NCI-H2171 (cell line): ENCODE measurements at places on chromosomes 13 and 19.
A peak's percentile ranks its signal among the peaks of the same experiment; 100 is the strongest.

- DNase-seq = no peak
These were observed 17.3 kb downstream of the PRKCSH start for GRCh38 chr19:11452620-11453310.

DNA sequence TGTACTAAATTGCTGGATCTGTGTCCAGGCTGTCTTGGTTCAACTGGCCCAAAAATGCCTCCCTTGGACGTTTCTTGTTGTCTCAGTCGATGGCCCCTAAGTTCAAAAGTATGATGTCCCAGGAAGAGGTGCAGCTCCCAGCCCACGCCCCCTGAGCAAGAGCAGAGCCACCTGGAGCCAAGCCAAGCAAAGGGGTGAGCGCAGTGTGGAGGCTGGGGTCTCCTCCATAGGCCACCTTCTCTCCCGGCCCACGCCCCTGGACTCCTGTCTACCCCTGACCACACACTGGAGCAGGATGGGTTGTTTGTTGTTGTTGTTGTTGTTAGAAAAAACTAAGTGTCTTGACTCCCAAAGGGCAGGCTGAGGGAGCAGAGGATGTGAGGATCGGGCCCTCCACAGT, 26.0 kb upstream of the NPAS1 start:
- no peak for DNase-seq

- DNase-seq = peak; percentile 94
These were observed 15.3 kb downstream of the PIN1 start for GRCh38 chr19:9850235-9850959.

DNA sequence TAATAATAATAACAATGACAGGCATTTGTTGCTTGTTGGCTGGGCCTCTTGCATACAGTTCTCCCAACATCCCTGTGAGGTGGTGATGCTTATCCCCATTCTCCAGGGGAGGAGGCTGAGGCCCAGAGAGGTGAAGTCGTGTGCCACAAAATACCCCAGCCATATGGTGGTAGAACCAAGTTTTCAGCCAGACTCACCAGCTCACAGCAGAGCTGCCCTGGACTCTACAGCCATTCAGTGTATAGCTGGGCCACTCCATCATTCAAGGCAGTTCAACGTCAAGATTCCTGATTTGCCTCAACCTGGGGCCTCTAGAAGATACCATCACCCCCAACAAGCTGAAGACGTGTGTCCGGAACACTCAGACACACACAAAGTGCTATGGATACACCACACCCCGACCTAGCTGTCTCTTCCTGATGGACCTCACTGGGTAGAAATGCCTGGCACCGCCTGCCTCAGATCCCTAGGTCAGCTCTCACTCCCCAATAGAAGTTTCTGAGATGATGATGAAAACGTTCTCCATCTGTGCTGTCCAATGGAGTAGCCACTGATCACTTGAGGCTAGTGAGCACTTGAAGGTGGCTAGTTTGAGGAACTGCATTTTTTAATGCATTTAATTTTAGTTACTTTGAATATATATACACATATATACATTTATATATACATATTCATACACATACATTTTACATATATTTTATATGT, 4.3 kb upstream of the CEACAM19 start:
- no peak for DNase-seq

DNA sequence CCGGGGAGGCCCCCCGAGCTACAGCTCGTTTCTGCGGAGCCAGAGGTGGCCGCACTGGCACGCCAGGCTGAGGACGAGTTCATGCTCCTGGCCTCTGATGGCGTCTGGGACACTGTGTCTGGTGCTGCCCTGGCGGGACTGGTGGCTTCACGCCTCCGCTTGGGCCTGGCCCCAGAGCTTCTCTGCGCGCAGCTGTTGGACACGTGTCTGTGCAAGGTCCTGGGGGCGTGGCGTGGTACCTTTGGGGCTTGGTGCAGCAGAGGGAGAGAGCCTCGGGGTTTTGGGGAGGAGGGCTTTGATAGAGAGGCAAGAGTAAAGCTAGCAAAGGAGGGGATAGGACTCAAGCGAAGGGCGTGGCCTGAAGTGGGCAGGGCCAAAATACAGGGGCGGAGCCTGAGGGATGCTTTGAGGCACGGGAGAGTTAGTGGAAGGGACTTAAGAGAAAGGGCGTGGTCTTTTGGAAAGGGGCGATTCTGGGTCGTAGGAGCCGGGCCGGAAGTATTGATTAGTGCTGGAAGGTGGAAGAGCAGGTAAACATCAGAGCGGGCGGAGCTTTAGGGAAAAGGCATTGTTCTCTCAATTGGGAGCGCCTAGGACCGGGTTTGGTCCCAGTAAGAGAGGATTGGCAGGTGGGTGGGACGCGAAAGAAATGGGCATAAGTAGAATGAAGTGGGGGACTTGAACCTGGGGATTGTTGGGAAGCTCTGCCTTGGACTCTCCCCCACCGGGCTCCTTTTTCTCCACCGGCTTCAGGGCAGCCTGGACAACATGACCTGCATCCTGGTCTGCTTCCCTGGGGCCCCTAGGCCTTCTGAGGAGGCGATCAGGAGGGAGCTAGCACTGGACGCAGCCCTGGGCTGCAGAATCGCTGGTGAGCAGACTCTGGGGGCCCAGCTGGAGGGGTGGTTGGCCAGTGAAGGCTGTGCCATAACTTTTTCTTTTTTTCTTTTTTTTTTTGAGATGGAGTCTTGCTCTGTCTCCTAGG, 1.2 kb downstream of the PPM1N start:
- DNase-seq = no peak

DNA sequence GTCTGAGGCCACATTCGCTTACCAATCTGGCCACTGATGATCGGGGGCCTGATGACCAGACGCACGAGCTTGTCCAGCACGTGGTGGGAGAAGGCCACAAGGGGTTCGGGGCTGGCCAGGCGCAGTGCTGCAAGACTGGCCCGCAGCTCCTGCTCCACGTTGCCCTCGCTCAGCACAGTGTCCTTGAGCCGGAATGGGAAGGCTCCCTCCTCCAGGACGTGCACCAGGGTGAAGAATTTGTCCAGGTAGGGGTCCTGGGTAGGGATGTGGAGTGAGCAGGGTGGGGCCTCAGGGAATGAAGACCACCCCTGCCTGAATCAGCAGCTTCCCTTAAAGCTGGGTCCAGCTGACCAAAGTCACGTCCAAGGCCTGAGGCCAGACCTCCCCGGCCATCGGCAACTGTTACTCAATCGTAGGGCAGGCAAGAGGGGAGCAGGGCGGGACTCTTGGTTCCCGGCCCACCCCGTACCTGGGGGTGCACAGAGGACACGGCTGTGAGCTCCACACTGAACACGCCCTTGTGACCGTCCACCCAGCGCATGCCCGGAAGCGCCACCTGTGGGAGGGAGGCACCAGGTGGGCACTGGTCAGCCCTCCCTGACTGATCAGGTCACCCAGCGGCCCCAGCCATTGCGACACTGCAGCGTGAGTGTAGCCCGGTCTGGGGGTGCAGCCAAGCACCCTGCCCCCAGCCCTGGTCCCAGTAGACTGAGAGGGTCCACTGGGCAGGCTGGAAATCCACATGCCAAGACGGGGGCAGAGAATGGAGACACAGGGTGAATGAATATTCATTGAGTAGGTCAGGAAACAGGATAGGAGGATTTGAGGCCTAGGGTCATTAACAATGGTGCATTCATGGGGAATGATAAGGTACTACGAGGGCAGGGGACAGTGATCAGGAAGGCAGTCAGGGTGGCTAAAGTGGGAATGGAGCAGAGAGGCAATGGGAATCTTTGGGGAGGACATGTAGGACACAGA, 2.8 kb upstream of the ANGPTL8 start:
- no peak for DNase-seq

- no peak for DNase-seq
These were observed 6.4 kb downstream of the EGLN2 start for GRCh38 chr19:40805258-40805868.

DNA sequence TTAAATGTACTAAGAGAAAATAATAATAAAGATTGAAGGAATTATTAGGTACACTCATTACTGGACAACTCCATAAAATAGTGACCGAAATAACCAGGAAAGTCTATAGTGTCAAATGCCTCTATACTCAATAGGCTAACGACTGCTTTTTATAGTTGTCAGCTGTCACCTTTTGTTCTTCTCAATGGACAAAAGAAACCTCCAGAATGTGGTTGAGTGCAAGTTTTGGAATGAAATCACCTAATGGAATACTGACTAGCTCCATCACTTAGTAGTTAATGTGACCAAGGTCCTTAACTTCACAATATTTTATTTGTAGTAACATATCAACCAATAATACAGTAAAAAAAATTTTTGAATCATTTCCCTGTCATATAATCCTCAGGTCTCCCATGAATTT, 18.1 kb downstream of the TSC22D1 start:
- DNase-seq = no peak

- no peak for DNase-seq
These were observed 1482.1 kb upstream of the MIR17HG start for GRCh38 chr13:89865164-89866064.

GRCh38 chr13:49256841-49257240, 9.1 kb downstream of the CDADC1 start:
- no peak for DNase-seq

GRCh38 chr13:51778392-51778791, 25.6 kb downstream of the DHRS12 start:
- no peak for DNase-seq

- no peak for DNase-seq
These were observed 50.4 kb downstream of the TEX29 start for GRCh38 chr13:111370570-111371535.

GRCh38 chr13:36673838-36674326, at the start of gene SERTM1:
SERTM1 (plus strand) TSS chr13:36674020; CDS start chr13:36695079, 21,059 bp downstream.
- DNase-seq = no peak

DNA sequence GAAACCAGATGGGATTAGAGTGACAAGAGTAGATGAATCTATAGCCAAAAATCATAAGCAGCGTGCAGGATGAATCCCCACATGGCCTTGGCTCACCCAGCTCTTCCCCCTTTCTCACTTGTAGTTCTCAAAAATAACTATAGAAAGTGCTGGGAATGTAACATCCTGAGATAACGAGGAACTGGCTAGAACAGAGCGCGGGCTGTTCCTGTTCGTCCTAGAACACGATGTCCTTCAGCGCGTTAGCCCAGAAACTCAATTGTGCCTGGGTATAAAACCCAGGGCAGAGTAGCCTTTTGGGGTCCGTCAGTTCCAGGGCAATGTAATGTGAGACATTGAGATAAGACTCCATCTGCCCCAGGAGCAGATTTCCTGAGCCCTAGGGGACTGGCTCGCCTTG, 326.2 kb downstream of the TSHZ3 start:
- no peak for DNase-seq

DNA sequence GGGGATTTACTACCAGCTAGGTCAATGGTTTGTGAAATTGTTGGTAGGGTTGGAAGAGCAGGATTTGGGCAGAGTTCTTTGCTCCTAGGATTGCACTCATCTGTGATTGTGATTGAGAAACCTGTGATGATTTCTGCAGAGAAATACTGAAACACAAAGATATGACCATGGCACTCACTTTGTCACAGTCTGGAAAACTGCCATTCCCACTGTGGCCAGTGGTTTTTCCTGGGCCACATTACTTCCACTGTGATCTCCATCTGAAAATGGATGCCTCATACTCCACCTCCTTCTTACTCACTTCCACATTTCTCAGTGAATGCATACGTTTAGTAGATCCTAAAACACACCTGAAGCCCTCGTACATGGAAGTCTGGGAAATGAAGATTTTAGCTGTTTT, 593.2 kb downstream of the LMO7 start:
- DNase-seq = no peak

DNA sequence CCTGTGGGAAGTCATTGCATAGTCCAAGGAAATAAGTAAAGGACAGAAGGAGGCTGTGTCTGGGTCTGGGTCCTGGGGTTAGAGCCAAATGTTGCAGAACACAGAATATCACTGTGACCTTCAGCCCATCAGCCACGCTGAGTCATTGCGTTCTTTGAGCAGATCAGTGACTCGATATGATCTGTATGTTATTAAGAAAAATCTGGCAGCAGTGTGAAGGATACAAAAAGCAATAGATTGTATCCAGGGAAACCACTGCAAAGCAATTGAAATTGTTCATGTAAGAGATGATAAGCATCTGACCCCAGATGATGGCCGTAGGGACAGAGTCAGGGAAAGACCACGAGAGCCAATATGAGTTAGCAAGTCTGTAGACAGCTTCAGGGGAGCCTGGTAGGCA, 1575.1 kb upstream of the SLC10A2 start:
- DNase-seq = no peak

DNA sequence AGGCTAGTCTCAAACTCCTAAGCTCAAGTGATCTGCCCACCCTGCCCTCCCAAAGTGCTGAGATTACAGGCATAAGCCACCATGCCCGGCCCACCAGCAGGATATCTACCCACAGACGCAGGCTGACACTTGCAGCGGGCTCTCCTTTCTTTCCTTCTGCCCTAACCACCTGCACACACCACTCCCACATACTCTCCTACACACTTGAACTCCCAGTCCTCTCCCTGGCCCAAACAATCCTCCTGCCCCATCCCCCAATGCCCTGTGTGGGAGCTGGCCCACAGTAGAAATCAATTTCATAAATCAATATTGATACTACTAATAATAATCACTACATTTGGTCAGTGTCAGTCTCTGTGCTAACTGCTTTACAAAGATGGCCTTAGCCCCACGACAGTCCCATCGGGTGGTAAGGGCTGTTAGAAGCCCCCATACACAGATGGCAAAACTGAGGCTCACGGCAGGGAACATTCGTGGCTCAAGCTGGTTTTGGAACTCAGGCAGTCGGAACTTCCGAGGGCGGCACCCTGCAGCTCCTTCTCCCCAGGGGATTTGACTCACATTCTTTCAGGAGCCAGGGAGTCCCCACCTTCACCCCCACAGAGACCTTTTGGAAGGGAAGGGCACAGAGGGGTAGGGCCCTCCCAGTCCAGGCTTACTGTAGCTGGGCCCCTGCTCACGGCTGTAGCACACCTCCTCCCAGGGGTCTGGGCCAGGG, 3.4 kb upstream of the DPF1 start:
- no peak for DNase-seq

GRCh38 chr19:14369399-14370168, 11.7 kb upstream of the ADGRE5 start:
- DNase-seq = no peak

- DNase-seq = no peak
These were observed 1632.0 kb downstream of the PCDH9 start for GRCh38 chr13:65597839-65598818.

GRCh38 chr13:108919036-108919907, 289.9 kb downstream of the MYO16 start:
- DNase-seq = no peak

DNA sequence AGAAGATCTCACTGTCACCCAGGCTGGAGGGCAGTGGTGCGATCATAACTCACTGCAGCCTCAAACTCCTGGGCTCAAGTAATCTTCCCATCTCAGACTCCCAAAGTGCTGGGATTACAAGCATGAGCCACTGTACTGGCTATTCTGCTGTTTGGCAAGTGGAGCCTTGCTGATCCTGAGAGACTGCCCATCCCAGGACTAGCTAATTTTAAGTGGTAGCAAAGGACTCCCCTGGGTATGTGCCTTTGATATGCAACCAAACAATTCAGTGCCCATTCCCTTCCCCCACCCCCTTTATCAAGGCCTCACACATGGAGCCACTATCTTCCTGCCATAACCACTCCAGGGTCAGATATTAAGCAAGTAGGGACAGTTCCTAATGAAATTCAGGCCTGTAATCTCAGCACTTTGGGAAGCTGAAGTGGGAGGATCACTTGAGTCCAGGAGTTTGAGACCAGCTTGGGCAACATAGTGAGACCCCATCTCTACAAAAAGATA, 17.0 kb upstream of the ZNF460 start:
- DNase-seq = no peak

- no peak for DNase-seq
These were observed 769.6 kb downstream of the UQCRFS1 start for GRCh38 chr19:28443361-28443760.

GRCh38 chr19:4327252-4327876, 11.3 kb downstream of the STAP2 start:
- peak; percentile 79 for DNase-seq

- peak; percentile 89 for DNase-seq
These were observed at the start of gene PRR36 for GRCh38 chr19:7874076-7874896. PRR36 (minus strand) TSS chr19:7874390; CDS start chr19:7873689, 701 bp downstream.
